ENCODE measurements at places on chromosomes 2 and 18.
A peak's percentile ranks its signal among the peaks of the same experiment; 100 is the strongest.

- no peak for DNase-seq
- no peaks in the 10 kb centered on the region for H3K4me1 ChIP-seq
- H3K36me3 ChIP-seq: no peaks in the 10 kb centered on the region
- no peak overlapping the region for H3K27ac ChIP-seq
These were observed 39.1 kb downstream of the STK17B start for GRCh38 chr2:196131949-196132925.

GRCh38 chr2:97911206-97911921 lies 84.4 kb downstream of the TMEM131 start:
- H3K27ac ChIP-seq: no peak overlapping the region
- no peaks in the 10 kb centered on the region for H3K4me1 ChIP-seq
- no peak overlapping the region for H3K4me3 ChIP-seq
- H3K27me3 ChIP-seq: no peaks in the 10 kb centered on the region

DNA sequence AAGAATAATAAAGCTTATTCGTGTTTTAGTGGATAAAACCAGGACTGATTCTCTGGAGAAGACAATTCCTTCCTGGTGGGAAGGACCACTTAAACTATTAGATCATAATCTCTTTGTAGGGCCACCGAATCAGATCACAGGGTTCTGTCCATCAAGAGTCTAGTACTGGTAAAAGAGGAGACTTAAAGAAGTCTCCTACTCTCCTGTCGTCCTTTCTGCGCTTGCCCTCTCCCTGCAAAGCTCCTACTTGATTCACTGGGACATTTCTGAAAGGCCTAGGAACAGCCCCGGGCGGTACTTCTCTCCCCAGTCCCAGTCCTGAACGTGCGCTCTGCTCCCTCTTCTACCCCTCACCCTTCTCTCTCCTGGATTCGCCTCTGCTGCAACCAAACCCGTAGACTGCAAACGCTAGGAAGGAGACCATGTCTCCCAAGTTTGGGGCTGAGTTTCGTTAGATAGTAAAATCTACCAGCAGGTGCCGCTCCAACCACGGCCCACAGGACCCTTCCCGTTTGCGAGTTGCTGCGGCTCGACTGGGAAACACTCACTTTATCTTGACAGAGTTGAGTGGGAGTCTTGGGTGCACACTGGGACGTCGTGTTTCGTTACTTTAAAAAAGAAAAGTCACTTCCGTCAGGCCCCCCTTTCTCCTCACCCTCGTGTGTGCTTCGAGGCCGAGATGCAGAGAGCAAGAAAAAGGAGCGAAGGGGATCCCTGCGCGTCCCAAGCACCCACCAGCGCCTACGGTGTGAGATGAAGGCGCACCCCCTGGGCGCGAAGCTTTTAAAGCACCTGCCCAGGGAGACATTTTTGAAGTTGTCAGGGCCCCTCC lies 923 bp downstream of the FIGLA start:
- H3K36me3 ChIP-seq: no peaks in the 10 kb centered on the region
- DNase-seq: peak; percentile 48
- peaks cover 10% of the 10 kb centered on the region for H3K27me3 ChIP-seq
- H3K4me3 ChIP-seq: no peak overlapping the region
- H3K27ac ChIP-seq: no peak overlapping the region
- no peaks in the 10 kb centered on the region for H3K4me1 ChIP-seq

- H3K4me1 ChIP-seq: no peaks in the 10 kb centered on the region
- no peak overlapping the region for H3K27ac ChIP-seq
- DNase-seq: no peak
- no peaks in the 10 kb centered on the region for H3K36me3 ChIP-seq
These were observed 173.2 kb upstream of the ARL4C start for GRCh38 chr2:234670052-234670451.

DNA sequence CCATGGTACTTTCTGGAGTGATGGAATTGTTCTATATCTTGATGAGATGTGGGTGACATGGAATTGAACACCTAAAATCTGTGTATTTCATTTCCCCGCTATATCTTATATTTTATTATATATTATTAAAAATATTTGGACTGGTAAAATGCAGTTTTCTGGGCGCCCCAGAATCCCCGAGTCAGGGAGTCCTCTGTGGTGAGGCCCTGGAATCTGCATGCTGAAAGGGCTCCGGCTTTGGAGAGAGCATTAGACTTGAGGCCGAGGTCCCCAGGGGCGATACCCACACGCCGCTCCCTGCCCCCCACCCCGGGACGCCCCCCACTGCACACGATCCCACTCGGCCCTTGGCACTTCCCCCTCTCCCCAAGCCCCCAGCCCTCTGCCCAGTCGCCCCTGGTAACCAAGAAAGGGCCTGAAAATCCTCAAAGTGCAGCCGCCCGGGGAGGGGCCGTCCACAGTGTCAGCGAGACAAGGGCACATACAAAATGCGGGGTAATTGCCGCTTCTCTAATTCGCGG lies 126.0 kb downstream of the ZFP36L2 start:
- peak overlapping the region; percentile 33 for H3K4me3 ChIP-seq
- no peaks in the 10 kb centered on the region for H3K36me3 ChIP-seq
- peak overlapping the region; percentile 71 for H3K27ac ChIP-seq
- H3K4me1 ChIP-seq: no peaks in the 10 kb centered on the region
- H3K27me3 ChIP-seq: no peaks in the 10 kb centered on the region
- DNase-seq: no peak

- no peak overlapping the region for H3K27ac ChIP-seq
- H3K36me3 ChIP-seq: no peaks in the 10 kb centered on the region
- no peak overlapping the region for H3K4me3 ChIP-seq
- no peaks in the 10 kb centered on the region for H3K4me1 ChIP-seq
These were observed 217.5 kb upstream of the SOX11 start for GRCh38 chr2:5474716-5475115.

DNA sequence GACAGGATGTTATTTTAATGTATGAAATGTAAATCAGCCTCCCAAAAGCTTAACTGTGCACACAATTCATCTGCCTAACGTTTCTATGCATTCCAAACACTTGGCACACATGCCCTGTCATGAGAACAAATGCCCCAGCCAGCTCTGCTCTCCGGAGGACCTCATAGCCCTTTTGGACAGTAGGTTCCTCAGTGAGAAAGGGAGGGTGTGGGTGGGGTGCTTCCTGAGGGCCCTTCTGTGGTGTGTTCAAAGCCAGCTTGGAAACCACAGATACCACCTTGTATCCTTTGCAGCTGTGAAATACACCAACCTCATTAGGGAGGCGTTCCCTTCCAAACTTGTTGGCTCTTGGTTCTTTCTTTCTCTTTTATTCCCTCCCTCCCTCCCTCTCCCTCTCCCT lies 102.2 kb upstream of the ASB18 start:
- H3K4me1 ChIP-seq: no peaks in the 10 kb centered on the region
- H3K27me3 ChIP-seq: no peaks in the 10 kb centered on the region
- H3K27ac ChIP-seq: no peak overlapping the region
- H3K36me3 ChIP-seq: no peaks in the 10 kb centered on the region

DNA sequence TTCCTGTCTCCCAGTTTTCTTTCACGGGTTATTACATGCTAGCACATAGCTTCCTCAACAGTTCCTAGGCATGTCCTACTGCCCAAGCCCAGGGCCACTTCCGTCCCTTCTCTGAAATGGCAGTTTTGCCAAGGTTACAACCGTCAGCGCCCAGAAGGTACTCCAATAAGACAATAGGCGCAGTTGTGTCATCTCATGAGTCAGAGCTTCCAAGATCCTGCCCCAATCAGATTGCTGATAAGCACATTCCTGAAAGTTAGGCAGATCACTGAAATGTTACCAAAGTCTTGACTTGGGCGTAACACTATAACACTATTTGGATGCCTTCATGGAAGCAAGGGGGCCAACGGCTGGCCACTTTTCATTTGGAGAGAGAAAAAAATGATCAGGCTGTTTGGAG lies 34.2 kb downstream of the GKN2 start:
- H3K4me1 ChIP-seq: no peaks in the 10 kb centered on the region
- H3K36me3 ChIP-seq: no peaks in the 10 kb centered on the region
- H3K27me3 ChIP-seq: no peaks in the 10 kb centered on the region
- H3K27ac ChIP-seq: no peak overlapping the region
- no peak for DNase-seq

- no peak overlapping the region for H3K27ac ChIP-seq
- DNase-seq: no peak
- H3K4me1 ChIP-seq: no peaks in the 10 kb centered on the region
- no peak overlapping the region for H3K4me3 ChIP-seq
These were observed 308.2 kb downstream of the PIEZO2 start for GRCh38 chr18:10841203-10841602.

DNA sequence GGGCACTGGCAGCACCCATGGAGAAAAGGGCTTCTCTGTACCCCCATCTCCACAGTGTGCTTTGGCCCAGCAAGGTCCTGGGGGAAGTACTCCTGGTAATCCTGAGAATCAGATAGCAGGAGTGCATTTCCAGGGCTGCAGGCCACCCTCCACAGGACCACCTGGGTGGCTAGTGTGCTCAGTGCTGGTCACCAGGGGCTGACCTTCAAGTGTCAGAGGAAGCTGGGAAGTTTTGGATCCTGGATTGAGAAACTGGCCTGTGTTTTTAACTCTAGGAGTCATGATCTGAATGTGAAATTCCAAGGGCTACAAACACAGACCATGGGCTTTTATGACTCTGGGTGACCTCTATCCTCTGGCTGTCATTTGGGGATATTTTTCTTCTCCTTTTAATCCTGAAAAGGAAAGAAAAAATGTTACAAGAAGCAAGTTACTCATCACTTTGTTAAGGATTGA lies 9.3 kb downstream of the RHOB start:
- H3K4me1 ChIP-seq: no peaks in the 10 kb centered on the region
- no peaks in the 10 kb centered on the region for H3K27me3 ChIP-seq

DNA sequence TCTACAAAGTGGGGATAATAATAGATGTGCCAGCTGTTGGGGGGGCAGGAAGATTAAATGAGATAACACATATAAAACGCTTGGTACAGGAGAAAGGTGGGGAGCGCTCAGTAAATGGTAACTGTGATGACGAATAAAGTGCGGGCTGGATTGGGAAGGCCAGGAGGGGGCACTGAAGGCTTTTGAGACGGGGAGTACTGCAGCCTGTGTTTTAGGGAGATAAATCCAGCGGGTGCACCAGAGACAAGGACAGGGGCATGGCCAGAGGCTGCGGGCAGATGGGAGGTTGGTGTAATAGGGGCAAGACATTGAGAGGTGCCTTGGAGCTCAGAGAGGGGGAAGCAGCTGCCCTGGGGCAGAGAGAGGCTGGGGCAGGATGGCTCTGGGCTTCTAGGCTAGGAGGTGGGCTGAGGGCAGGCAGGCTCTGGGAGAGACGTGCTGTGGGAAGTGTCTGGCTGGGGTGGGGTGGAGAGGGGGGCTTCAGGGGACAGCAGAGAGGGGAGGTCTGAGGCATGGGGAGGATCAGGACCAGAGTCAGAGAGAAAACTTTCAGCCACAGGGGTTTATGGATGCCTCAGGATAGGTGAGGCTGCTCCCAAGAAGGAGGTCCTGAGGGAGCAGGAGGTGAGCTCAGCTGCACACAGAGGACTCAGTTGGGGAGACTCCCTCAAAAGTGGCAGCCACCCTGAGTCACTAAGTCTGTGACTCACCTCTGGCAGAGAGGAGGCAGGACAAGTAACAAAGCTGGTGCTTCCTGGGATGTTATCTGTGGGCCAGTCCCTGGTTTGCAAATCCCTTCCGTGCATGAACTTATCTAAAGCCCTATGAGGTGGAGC lies 18.8 kb downstream of the TEX44 start:
- H3K4me3 ChIP-seq: no peak overlapping the region
- no peaks in the 10 kb centered on the region for H3K36me3 ChIP-seq
- peak overlapping the region; percentile 95 for H3K27ac ChIP-seq
- H3K27me3 ChIP-seq: no peaks in the 10 kb centered on the region

GRCh38 chr18:70554854-70555445 lies 266.1 kb downstream of the SOCS6 start:
- H3K27ac ChIP-seq: no peak overlapping the region
- H3K4me1 ChIP-seq: no peaks in the 10 kb centered on the region

DNA sequence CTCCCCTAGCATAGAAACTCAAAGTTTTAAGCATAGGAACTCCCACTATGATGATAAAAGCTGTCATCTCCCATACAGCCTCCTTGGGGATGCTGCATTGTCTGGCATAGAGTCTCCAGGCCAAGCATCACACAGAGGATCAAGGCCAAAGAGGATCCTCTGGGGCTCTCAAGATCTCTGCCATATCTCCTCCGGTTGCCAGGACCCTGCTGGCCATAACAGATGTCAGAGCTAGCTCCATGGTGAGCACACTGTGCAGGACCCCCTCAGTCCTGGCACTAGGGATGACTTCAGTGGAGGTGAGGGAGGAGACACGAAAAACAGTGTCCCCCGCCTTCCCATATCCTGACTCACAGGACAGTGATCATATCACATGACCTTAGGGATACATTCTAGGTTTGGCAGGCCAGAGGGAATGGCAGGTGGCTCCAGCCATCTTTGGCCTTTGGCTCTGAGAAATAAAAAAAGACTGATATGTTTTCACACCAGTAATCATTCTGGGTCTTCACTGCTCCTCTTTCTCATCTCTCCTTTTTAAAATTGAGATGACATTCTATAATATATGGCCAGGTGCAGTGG lies 235.0 kb downstream of the MYCN start:
- H3K4me3 ChIP-seq: no peak overlapping the region
- H3K27me3 ChIP-seq: no peaks in the 10 kb centered on the region
- H3K27ac ChIP-seq: no peak overlapping the region
- H3K4me1 ChIP-seq: peaks cover 4% of the 10 kb centered on the region
- no peak for DNase-seq

GRCh38 chr18:73975266-73975665 lies 172.4 kb downstream of the FBXO15 start:
- H3K4me1 ChIP-seq: no peaks in the 10 kb centered on the region
- H3K36me3 ChIP-seq: no peaks in the 10 kb centered on the region
- H3K27me3 ChIP-seq: no peaks in the 10 kb centered on the region
- no peak overlapping the region for H3K4me3 ChIP-seq

DNA sequence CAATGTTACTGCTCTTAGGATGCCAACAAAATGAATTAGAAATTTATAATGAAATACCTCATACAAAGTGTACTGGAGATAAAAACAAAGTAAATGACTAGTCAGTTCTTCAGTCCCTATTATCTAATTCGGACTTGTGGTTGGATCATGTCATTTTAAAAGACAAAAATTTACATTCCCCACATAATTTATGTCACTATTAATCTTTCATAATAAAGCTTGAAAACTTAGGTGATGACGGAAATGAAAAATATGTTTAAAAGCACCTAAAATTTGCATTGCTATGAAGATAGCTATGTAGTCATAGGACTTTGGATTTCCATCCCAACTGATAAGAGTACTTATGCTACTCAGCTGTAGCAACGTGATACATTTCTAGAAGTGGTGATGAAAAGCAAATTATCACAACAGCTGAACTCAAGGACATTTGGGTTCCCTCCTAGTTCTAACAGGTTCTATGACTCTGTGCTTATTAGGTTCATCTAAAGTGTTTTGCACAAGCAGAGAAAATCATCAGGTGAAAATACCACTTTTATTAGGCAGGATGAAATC lies 58.4 kb downstream of the LRPPRC start:
- H3K27me3 ChIP-seq: no peaks in the 10 kb centered on the region
- no peak overlapping the region for H3K4me3 ChIP-seq
- no peaks in the 10 kb centered on the region for H3K36me3 ChIP-seq

Measured in prostate gland (tissue), 2 donors.